ENCODE measurements at places on chromosomes 7 and 10.

GRCh38 chr7:142567201-142568075, 181.8 kb upstream of the PRSS1 start:
- no peak for DNase-seq

DNA sequence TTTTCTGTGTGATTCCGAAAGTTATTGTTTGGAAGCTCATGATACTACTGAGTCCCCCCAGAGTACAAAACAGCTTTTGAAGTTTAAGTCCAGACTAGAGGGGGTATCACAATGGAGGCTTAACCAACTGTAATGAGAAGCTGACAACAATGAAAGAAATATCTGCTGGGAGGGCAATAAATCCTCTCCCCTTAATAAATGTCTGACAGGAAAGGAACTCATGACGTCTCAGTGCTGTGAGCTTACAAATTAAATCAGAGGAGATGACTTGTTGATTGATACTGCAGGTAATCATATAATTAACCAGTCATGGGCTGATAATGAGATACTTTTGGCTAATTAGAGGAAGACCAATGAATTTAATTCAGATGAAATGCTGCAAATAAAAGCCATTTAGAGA, 102.6 kb upstream of the WDR11 start:
- no peak for DNase-seq

DNA sequence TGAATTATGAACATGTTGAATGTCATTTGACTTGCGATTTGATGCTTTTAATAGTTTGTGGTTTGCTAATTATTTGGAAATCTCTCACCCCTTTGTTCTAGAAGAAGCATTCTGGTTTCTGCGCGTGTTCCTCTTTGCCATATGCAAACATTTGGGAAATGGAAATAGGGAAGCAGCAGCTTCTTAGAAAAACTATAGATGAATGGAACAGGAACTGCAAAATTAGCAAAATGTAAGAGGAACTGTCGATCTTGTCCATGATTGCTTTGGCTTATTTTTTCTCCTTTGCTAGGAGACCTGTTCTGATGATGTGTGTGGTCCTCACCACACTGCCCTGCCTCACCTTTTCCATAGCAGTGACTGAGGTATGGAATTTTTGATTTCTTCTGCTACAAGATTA, 19.0 kb downstream of the TMEM236 start:
- no peak for DNase-seq

DNA sequence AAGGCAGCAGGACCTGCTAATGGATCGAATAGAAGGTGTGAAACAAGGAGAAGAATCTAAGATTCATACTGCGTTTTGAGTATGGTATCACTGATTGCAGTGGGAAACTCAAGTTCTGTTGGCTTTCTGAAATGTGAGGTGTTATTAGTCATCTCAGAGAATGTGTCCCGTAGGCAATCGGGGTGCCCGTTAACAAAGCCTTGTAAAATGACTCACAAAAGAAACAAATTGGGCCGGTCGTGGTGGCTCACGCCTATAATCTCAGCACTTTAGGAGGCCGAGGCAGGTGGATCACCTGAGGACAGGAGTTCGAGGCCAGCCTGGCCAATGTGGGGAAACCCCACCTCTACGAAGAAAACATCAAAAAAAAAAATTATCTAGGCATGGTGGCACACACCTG, 118.2 kb upstream of the C7orf33 start:
- no peak for DNase-seq

DNA sequence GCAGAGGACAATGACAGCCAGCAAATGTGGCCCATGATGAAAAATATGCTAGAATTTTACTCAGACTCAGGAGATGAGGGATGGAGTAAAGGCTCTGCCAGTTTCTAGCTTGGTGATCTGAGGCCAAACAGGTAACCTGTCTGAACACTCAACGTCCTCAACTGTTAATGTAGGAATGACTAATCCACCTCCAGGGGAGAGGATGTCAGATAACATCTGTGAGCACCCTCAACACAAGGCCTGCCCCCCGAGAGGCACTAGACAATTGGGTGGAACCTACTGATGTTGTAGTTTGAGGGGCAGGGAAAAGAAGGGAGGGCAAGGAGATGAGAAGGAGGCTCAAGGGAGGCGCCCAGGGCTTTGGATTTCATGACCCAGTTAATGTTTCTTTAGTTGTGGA, 445.1 kb downstream of the PLXNA4 start:
- DNase-seq, result no peak

GRCh38 chr7:5477126-5477525, 53.5 kb upstream of the TNRC18 start:
- DNase-seq, result no peak

GRCh38 chr7:142808802-142809583, 38.2 kb downstream of the PRSS2 start:
- no peak for DNase-seq

DNA sequence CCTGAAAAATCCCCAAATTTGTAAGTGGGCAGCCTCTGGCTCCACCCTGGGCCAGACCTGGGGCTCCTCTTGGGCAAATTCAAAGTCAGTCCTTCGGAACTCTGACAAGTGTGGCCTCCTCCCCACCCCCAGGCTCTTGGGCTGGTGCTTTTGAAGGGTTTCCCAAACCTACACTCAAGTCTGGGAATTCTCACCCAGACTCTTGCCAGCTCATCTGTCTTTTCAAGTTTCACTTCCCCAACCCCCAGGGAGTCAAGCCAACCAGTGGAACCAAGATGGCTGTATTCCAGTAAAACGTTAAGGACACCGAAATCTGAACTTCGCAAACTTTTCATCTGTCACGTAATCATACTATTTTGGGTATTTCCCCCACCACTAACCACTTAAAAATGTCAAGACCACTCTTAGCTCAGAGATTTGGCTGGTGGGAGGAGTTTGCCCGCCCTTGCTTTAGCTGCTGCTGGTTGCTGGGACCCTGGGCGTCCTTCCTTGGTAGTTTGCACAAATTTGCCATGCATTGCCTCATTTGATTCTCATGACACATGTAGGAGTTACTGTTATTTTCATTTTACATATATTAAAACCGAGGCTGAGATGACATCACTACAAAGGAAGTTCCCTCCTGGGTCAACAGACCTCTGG, 1.7 kb upstream of the MYO1G start:
- peak; percentile 32 for DNase-seq

- DNase-seq, result no peak
Observed at GRCh38 chr10:110076559-110077318, 69.0 kb downstream of the ADD3 start.

GRCh38 chr7:138845711-138846110, 47.7 kb upstream of the ATP6V0A4 start:
- no peak for DNase-seq

GRCh38 chr10:34489973-34490745, 324.9 kb downstream of the PARD3 start:
- no peak for DNase-seq

DNA sequence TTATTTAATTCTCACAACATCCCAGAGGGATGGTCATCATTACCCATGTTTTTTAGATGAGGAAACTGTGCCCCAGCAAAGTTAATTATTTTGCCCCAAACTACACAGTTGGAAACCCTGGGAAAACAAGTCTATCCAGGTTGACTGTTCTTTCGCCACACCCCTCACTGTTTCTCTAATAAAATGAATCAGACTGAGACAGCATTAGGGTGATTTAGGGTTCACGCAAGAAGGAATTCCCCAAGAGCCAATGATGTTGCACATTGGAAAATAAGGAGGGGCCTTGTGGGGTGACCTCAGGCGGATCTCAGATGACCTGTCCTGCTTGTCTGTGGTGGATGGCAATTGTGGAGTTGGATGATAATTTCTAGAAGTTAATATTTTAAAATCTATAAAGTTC, 135.7 kb upstream of the TBX20 start:
- DNase-seq, result no peak

DNA sequence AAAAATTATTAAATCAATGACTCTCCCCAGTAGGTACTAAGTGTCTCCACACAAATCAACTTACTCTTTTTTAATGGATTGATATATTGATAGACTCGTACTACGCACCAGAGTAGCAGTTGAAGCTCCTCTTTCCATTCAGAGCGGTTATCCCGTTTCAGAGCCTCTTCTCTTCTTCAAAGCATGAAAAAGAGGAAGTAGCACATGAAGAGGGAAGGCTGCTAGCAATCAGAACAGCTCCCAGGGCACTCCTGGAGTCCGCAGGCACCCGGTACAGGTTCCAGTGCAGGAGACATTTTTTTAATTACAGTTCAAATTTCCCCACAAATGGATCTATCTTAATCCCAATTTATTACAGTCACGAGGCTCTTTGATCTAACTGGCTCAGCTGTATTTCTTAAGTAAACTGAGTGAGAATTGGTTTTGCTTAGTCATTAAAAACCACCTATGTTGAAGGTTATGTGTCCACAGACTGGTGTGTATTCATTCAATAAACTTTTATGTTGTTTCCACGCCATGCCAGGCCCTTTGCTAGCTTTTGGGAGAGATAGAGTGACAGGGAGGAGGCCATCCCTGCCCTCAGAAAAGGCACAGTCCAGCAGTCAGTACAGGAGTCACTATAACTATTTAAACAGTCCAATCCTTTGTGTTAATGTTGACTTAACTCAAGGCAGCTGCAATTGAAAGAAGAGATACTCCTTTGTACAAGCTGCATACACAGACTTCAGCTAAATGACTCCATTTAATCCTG, 32.1 kb upstream of the CALN1 start:
- DNase-seq, result no peak

GRCh38 chr7:80634505-80634904, 3.9 kb upstream of the CD36 start:
- DNase-seq, result no peak

DNA sequence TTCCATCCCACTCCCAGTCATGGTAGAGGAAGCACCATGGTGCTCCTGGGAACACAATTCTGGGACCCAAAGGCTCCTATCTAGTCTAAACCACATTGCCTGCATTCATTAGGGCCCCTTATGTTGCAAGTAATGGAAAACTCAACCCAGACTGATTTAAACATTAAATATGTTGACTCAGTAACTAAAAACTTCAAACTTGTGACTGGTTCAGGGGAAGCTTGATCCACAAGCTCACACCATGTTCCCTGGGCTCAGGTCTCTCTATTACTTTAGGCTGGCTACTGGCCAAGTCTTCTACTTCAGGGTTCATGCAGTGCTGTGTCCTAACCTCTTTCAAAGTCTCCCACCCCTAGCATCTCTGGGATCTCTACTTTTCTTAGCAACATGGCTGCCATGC, 13.1 kb downstream of the WNT16 start:
- no peak for DNase-seq

DNA sequence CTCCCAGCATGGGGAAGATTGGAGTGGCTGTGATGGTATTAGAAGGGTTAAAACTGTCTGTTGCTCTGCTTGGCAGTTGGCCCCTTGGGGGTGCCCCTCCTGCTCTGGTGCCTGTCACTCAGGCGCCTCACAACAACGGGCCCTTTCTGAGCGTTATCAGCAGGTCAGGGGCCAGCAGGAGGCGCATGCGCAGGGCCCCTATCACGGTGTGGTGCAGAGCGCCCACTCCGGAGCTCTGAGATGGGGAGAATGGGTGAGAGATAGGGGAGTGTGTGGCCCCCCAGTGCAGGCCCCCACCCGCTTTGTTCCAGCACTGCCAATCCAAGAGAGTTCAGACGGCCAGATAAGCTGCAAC, 24.8 kb downstream of the GBX1 start:
- DNase-seq, result no peak

GRCh38 chr10:94293354-94293753, 69.4 kb downstream of the NOC3L start:
- peak; percentile 39 for DNase-seq

GRCh38 chr7:82762880-82763279, 319.3 kb upstream of the CACNA2D1 start:
- DNase-seq, result no peak
